ENCODE measurements at places on chromosomes 11 and 22. TPM values are rescaled to one million over a fixed set of nuclear protein-coding genes. Genes with fewer than 3 reads are reported as not detected.

DNA sequence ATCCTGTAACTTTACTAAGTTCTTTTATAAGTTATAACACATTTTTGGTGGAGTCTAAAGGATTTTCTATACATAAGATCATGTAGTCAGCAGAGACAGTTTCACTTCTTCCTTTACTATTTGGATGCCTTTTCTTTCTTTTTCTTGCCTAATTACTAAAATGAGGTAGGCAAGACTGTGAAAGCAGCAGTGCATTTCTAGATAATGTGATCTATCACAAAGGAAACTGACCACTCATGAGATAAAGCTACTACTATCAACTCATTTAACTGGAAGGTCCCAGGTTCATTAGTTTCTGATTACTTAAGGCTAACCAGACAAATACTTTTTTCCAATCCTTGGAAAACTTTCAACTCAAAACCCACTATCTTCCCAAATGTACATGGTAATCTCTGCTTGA lies 196.2 kb upstream of the E2F8 start:
- no peak for DNase-seq

GRCh38 chr22:43088984-43089717 lies at the start of gene TTLL1:
Gene TTLL1 (minus strand): TSS chr22:43089391. CDS start chr22:43075586, 13,805 bp downstream.
- peak; percentile 96 for DNase-seq

The ACCS gene
- 3.6 TPM for polyA plus RNA-seq

- no peak for DNase-seq
Observed at GRCh38 chr11:134293119-134294113, 17.2 kb downstream of the GLB1L3 start.

GRCh38 chr22:36950797-36951590 lies 37.6 kb downstream of the CSF2RB start:
- DNase-seq = no peak

The XKR3 gene
- polyA plus RNA-seq = 0.30 TPM

- peak; percentile 21 for DNase-seq
Observed at GRCh38 chr11:109865548-109866186, 227.5 kb upstream of the ZC3H12C start.

GRCh38 chr11:60265373-60266214 lies 14.9 kb upstream of the MS4A4A start:
- DNase-seq = peak; percentile 68

DNA sequence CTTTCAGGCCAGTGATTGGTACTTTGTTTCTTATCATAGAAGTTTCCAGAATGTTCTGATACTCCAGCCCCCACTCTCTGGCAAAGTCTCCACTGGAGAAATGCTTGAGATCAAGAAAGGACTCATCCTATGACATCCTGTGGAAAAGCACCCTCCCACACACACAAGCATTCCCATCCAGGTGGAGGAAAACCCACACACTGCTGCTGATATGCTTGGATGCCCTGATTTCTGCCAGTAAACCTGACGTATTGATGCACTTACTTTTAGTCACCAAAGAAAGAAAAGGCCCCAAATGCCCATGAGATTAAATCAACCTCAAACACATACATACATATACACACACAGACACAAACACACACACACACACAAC lies 9.2 kb upstream of the SLC5A12 start:
- DNase-seq = no peak

The XPNPEP3 gene
- 10.4 TPM for polyA plus RNA-seq

DNA sequence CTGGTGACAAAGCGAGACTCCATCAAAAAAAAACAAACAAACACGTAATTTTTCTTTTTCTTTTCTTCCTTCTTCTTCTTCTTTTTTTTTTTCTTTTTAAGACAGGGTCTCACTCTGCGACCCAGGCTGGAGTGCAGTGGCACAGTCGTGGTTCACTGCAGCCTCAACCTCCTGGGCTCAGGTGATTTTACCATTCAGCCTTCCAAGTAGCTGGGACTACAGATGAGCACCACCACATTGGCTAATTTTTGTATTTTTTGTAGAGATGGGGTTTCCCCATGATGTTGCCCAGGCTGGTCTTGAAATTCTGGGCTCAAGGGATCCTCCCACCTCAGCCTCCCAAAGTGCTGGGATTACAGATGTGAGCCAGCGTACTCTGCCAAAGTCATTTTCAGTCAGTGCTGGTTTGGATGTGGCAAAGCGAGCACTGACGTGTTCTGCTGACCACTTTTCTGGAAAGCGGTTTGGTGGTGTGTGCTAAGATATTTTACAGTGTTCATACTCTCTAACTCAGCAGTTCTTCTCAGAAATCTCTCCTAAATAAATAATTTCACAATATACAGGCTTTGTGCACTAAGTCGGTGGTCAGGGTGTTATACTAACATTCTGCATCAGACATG lies 10.7 kb downstream of the FAM118A start:
- no peak for DNase-seq

The B3GAT1 gene
- 4.8 TPM for polyA plus RNA-seq

GRCh38 chr22:24008022-24008283 lies 2.7 kb upstream of the GSTT4 start:
- no peak for DNase-seq

DNA sequence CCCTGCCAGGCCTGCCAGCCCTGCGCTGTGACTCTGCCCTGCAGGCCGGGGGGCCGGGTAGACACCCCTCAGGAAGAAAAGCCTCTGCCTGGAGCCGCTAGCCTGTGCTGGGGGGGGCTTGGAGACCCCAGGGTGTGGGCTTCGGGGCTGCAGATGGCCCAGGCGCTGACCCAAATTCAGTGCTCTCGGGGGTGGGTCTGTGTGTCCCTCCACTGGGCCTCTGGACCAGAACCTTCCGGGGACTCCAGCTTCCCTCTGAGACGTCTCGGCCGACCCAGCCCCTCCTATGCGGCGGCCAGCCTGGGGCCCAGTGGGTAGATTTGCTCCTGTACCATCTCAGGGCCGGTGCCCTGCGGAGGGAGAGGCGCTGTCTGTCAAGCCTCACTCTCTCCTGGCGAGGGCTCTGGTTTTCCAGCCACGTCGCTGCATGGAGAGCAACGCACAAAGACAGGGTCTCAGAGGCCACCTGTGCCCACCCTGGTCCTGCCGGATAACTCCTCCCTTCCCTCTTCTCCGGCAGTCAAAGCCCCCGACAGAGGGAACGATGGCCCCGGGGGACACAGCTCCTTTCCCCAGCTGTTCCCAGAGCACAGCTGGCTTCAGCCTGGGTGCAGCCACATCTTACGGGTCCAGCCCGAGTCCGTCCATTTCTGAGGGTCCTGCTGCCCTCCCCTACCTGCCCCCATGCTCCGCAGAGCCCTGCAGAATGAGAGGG lies 40.1 kb upstream of the TOLLIP start:
- DNase-seq = no peak

DNA sequence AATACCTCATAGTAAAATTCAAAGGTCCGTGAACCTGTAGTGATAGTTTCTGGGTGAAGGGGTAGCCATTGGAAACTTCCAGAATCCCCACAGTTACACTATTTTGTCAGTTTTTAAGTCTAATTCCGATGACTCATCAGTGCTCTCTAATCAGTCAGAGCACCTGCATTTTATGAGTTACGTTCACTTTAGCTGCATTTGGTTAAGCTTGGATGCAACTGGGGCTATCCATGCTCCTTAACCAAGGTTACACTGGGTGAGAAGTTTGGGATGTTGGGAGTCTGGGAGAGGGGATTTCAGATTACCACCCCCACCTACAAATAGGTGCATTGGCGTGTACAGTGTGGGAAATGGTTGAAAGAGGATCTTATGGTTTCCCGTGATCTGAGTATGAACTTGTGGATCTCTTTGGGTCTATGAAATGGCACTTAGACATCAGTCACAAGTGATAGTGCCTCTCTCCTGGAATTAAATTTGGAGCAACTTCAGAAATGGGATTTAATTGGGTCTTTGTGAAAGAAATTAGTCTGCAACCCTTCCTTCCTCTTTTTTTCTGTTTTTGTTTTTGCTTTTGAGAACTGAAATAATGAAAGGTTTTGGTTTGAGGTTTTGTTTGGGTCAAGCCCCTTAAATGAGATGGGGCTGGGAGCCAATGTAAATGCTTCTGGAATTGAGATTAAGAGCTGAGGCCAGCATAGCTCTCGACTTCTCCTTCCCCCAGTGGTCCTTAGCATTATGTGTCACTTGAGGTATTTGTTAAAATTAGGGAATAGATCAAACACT lies 31.5 kb downstream of the EHF start:
- no peak for DNase-seq

- no peak for DNase-seq
Observed at GRCh38 chr22:46346680-46347405, 11.3 kb downstream of the TRMU start.

- no peak for DNase-seq
Observed at GRCh38 chr11:14835496-14836492, 56.2 kb downstream of the CYP2R1 start.

DNA sequence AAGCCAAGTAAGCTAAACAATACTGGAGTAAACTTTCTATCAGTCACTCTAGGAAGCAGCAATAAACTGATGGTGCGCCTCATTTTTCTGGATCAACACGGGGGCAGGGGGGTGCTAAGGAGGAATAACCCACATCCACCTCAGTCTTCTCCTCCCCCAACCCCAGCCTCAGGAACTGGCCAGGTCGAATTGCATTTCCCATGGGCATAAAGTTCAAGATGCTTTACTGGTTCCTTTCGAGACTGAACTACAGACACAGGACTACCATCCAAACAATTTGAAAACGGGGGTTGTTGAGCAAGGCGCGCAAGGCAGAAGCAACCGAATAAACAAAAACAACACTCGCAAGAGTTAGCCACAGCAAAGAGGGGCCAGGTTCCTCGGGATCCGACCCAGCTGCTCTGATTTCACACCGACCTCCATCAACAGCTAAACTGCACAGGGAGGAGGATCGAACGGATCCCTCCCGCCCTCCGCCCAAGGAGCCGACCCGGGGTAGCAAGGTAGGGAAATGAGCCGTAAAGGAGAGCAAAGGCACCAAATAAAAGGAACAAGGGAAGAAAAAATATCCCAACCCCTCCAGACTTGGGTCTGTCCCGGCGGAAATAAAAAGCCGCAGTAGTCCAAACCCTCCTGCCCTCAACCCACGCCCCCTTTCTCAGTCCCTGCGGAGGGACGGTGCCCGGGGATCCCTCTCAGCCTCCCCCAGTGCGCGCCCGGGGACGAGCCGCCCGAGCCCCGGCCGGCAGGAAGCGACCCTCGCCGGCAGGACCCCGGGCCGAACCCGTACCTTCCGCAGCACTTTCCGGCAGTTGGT lies 801 bp downstream of the SESN3 start:
- peak; percentile 51 for DNase-seq

GRCh38 chr22:41725510-41726110 lies 26.3 kb downstream of the MEI1 start:
- DNase-seq = no peak

The KRTAP5-2 gene
- polyA plus RNA-seq = not detected

- DNase-seq = no peak
Observed at GRCh38 chr11:8828046-8828445, 82.9 kb upstream of the AKIP1 start.

DNA sequence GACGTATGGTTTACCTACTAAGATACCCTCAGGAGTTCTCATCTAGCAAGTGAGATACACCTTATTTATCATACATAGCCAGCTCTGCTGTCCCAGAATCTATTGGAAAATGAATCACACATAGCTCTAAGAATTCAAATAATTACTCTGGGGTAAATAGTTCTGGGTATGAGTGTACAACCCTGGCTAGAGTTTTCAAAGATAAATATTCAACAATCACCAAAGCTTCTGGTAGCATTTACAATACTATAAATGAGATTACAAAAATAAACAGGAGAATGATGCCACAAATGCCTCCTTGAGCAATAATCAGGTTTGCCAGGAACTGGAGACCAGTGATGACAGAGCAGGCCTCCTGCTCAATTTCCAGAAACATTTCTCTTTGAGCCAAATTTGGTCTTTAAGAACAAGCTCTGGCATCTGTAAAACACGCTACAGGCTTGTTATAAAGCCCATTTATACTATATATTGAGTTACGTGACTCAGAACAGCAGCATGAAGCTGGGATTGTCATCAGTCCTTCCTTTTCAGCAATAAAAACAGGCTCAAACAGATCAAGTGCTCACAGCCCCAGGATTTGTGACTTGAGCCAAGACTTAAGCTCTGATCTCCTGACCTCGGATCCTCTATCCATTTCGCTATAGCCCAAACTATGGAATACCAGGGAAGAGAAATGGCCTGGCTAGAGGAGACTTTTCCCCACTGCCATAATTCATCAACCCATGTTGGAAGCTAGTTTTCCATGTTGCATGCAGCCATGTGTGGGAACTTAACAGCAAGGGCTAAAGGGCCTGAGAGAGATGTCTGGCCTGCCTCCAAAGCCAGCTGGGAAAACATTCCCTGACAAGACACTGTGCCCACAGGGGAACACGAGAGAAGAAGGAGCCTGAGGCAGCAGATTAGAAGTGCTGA lies 19.7 kb downstream of the RAB30 start:
- no peak for DNase-seq

- no peak for DNase-seq
Observed at GRCh38 chr22:39408807-39409206, 9.2 kb downstream of the TAB1 start.

The MPPED2 gene
- polyA plus RNA-seq = 4.4 TPM

The CYP2D6 gene
- polyA plus RNA-seq = 1.2 TPM

GRCh38 chr11:396948-397548 lies 3.0 kb downstream of the PKP3 start:
- no peak for DNase-seq

- no peak for DNase-seq
Observed at GRCh38 chr22:27597703-27598444, 203.7 kb downstream of the MN1 start.

DNA sequence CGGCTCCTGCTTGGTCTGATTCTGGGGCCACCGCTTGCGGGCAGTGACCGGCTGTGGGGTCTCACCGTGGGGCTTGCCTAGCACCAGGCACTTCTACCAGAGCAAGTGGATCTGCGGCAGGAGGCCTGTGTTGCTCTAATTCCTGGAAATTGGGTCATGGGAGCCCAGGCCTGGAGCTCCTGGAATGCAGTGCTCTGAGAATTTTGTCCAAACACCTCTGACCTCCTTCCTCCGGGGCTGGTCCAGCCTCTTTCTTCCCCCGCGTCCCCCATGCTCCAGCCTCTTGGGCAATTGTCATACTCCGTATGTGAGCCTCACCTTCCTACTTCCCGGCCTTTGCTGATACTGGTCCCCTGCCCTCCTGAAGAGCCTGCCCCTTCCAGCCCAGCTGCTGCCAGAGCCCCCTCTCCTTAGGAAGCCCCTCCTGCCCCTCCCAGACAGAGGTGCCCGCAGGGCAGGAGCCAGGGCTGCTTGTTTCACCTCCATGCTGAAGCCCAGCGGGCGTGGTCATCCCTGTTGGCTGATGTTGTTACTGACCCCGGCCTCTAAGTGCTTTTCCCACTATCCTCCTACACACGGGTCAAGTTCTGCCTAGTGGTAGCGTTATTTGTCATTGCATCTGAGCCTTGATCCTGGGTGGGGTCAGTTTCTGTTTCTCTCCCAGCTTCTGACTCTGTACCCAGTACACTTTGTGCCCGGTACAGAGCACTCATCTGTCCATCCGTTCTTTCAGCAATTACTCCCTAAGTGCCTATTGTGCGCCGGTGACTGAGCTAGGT lies 9.6 kb downstream of the MGAT3 start:
- DNase-seq = no peak

DNA sequence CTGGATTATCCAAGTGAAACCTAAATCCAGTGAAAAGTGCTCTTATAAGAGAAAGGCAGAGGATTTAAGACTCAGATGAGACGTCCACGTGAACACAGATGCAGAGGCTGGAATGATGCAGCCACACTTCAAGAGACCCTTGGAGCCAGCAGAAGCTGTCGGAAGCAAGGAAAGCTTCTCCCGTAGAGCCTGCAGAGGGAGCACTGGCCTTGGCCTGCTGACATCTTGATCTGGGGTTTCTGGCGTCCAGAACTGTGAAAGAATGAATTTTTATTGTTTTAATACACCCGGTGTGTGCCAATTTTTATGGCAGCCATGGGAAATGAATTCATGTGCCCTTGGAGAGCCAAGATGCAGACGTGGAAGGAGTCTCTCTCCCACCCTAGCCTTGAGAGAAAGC lies 407.0 kb upstream of the B3GAT1 start:
- DNase-seq = peak; percentile 67

The SLC1A2 gene
- polyA plus RNA-seq = 0.70 TPM
